ENCODE measurements at places on chromosomes 3 and 15.
A peak's percentile ranks its signal among the peaks of the same experiment; 100 is the strongest.

GRCh38 chr15:57015360-57015759, 96.9 kb downstream of the TCF12 start:
- no peak for DNase-seq

- DNase-seq = no peak
Observed at GRCh38 chr15:76298986-76299385, 12.3 kb downstream of the ETFA start.

DNA sequence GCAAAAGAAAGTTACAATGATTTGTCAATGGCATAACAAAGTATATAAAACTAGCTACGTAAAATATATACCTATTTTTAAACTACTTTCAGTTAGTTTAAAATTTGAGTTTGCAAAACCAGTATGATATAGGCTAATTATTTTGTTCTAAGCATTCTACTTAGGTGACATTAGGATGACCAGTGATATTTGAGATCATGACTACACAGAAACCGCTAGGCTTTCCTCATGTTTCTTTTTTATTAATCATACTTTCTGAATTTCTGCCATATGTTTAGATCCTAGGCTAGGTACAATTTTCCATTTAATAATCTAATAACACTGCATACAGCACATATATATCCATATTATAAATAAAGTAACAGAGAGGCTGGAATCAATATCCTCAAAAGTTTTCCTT, 52.4 kb upstream of the XRN1 start:
- DNase-seq = no peak

DNA sequence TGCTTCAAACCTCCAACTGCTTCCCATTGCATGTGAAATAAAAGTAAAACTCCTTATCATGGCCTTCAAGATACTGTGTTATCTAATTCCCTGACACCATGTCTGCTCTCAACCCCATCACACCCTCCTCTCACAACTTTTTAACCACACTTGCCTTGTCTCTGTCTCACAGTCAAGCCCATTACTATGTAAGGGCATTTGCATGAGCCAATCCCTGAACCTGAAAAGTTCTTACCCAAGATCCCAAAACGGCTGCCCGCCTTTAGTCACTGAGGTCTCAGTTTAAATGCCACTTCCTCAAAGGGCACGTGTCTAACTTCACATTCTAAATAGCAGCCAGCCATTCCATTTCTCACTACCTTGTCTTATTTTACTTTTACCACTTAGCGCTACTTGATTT, 83.1 kb downstream of the SST start:
- no peak for DNase-seq

GRCh38 chr15:84766461-84767035, 18.2 kb downstream of the ZNF592 start:
- DNase-seq = no peak

DNA sequence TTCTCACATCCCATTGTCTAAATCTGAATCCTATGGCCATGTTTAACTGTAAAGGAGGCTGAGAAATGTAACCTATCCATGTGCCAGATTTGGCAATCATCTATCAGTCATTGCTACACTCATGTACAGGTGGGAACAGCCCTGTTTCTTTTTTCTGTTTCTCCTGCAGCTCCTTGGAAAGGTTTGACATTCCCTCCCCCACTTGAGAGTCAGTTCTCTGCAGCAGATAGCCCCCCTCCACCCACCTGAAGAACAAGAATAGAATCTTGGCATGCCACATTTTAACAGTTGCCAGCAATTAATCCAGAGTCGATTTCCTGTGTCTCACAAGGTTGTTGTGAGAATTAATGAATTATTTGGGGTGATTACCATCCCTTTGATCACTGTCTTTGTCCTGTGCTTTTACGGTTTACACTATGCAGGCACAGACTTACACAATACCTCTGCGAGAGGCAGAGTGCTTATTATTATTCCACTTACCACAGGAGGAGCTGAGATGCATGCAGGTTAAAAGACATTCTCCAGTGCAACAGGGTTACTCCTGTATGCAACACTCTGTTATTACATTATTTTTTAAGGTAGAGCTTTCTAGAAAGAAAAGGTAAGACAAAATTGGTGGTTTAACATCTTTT, 351.0 kb upstream of the THRB start:
- no peak for DNase-seq

- no peak for DNase-seq
Observed at GRCh38 chr3:99731499-99731898, 86.2 kb upstream of the CMSS1 start.

DNA sequence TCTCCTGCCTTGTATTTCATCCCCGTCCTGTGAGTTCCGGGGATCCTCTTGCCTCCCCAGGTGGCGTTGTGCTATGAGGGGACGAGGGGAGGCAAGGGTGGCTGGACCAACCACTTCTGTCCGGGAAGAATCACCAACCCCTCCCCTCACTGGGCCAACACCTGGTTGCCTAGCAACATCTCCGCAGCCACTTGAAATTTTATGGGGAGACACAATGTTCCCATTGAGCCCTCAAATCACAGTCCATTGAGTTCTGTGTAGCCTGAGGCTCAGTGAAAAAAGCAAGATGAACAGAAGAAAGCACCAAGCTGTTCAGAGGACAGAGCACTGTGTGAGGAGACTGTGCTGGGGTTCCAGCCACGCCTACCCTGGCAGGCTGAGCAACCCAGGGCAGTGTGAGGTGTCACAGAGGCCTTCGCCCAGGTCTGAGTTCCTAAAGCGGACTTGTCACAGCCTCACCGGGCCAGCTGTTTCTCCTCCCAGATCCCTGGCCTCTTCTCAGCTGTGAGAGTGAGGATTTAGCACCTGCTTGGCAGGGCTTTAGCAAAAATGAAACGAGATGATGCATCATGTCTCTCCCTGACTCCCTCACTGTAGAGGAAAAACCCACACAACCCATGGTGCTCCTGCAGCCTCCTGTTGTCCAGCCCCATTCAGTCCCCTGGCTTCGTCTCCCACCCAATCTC, 76.8 kb downstream of the ATP2B2 start:
- no peak for DNase-seq

DNA sequence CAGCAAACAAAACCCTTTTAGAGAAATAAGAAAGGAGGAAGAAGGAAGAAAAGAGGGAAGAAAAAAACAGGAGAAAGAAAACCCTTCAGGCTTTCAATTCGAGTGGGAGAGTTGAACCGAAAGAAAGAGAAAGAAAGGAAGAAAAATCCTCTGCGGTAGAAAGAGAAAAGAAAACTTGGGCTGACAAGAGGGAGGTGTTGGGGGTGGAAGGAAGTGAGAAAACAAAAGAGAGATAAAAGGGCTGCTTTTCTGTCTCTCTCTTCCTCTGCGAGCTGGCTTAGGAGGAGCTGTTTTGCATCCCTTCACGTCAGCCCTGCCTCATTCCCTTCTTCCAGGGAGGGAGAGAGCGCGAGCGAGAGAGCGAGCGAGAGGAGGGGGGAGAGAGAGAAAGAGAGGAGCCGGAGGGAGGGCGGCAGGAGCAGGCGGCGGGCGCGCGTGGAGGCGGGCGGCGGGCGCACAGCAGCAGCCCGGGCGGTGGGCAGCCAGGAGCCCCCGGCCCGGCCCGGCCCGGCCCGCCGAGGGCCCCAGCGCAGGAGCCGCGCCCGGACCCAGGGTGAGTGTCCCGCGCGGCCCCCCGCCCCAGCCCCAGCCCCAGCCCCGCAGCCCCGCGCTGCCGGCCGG, at the start of gene ZNF710:
Gene ZNF710 (plus strand): TSS at position 263 of the 621 bp plus-strand sequence. CDS start 65,814 bp downstream, outside the sequence.
- DNase-seq = peak; percentile 66

DNA sequence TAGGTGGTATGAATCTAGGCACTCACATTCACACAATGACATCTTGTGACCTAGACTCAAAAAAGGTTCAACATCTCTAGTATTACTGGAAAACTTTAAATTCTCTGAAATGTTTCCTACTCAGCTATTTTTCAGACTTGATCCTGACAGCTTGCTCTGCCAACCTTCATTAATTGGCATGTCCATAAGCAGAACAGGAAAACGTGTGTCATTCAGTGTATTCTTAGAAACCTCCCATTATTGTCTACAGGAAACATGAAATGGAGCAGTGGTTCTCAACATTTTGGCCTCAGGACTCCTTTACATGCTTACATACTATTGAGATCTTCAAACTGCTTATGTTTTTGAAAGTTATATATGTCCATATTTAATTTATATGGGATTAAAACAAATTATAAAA, 363.2 kb downstream of the NAALADL2 start:
- DNase-seq = no peak

DNA sequence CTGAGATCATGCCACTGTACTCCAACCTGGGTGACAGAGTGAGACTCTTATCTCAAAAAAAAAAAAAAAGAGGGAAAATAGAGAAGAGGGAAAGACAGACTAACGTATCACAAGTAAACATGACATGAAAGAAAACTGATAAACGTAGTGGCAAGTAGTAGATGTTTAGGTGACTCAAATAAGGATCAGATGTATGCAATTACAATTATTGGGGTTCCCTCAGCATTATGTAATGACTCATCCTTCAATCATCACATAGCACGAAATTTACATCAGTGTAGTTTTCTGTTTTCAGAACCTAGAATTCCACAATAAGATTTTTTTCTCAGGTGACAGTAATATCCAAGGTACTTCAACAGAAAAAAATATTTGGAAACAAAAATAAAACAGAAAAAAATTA, 46.6 kb downstream of the DPP8 start:
- DNase-seq = no peak

DNA sequence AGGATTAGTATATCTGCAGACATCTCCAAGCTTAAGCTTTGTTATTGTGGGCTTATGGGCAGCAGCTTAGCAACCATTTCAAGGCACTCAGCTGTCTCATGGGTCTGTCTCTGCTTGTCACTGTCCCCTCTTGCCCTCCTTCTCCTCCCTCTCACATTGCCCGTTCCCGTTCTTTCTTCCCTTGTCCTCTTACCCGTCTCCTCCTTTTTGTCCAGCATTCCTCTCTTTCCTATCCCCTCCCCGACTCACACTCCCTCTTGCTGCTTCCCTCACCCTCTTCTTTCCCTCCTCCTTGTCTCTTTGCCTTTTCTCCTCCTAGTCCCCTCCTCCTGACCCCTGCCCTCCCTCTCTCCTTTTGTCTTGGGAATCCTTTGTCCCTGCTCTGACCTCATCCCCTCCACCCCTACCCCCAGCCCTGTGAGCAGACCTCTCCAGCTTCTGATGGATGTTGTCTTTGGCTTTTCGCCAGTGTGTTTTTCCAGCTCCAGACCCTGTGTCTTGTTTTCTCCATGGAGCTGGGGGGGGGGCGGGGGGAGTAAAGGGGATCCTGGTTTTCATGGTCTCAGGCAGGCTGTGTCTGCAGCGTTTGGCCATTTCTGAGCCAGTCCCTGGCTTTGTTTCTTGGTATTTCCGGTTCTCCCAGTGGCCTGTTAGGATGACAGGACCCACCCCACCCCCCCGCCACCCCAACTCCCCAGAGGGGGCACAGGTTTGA, 47.9 kb upstream of the TRAK1 start:
- DNase-seq = no peak

GRCh38 chr3:104257486-104257885, 1109.2 kb upstream of the ALCAM start:
- DNase-seq = no peak

DNA sequence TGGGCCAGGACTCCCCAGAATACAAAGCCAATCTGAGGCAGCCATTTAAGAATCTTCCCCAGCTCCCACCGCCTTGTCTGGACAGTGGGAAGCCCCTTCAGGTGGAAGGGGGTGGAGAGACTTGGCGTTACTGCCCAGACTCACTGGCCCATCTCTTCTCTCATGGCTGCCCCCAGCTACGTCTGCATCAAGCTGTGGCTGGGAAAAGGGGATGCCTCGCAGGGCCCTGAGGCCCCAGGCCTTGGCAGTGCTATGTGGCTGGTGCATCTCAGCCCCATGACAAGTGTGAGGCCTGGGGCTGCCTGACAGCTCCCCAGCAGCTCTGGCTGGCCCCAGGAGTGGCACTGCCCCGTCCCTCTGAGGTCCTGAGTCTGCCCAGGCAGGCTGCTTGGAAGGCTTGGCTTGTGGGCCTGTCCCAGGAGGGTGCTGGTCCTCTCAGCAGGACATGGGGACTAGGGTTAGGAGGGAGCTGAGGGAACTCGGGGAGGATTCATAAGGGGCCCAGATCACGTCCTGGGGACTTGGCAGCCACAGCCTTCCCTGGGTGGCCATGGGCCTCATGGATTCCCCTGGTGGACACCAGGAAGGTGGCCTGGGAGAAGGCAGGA, 20.2 kb upstream of the SLC41A3 start:
- DNase-seq = no peak

GRCh38 chr3:112365035-112365434, 32.1 kb downstream of the CD200 start:
- DNase-seq = no peak

DNA sequence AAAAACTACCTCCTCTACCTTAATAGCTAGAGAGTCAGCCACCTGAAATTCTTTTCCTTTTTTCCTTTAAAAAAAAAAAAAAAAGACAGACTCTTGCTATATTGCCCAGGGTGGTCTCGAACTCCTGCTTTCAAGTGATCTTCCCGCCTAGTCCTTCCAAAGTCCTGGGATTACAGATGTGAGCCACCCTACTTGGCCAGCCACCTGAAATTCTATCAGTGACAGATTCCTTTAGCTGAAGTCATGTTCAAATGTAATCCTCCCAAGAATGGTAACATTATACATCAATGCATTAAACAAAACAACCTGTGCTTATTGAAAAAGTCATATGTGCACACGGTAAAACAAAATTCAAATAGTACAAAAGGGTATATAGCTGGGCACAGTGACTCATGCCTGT, 51.8 kb upstream of the ATOSA start:
- DNase-seq = no peak

- no peak for DNase-seq
Observed at GRCh38 chr3:65178703-65179102, 490.9 kb upstream of the ADAMTS9 start.

DNA sequence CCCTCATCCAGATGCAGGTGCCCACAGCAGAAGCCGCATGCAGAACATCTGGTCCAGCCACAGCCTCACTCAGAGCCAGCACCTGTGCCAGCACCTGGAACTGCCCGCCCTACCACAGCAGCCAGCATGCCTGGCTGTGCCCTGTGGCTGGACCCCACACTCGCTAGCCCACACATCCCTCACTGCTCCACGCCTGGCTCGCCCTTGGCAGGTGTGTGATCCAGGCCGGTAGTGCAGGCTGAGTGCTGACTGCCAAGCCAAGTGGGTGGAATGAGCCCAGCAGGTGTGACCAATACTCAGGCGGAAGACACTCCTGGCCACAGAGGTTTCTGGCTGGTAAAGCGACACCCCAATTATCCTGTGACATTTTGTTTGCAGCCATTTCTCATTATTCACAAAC, 162.4 kb upstream of the ROBO1 start:
- DNase-seq = no peak

- DNase-seq = no peak
Observed at GRCh38 chr3:42520906-42521305, 18.5 kb downstream of the VIPR1 start.

- DNase-seq = no peak
Observed at GRCh38 chr3:160951642-160952487, 153.3 kb downstream of the B3GALNT1 start.

- DNase-seq = no peak
Observed at GRCh38 chr3:172709774-172710663, 848 bp downstream of the NCEH1 start.

- DNase-seq = no peak
Observed at GRCh38 chr3:140206196-140207040, 271.4 kb downstream of the CLSTN2 start.

- DNase-seq = no peak
Observed at GRCh38 chr15:49620199-49620598, 419 bp downstream of the FAM227B start.

- DNase-seq = no peak
Observed at GRCh38 chr3:120364821-120365220, 15.7 kb upstream of the LRRC58 start.

GRCh38 chr3:40192628-40193027, 116.9 kb upstream of the EIF1B start:
- no peak for DNase-seq
